Fibroblast of upper back skin (primary cell): ENCODE measurements at places on chromosomes 5 and 9.
A peak's percentile ranks its signal among the peaks of the same experiment; 100 is the strongest.

DNA sequence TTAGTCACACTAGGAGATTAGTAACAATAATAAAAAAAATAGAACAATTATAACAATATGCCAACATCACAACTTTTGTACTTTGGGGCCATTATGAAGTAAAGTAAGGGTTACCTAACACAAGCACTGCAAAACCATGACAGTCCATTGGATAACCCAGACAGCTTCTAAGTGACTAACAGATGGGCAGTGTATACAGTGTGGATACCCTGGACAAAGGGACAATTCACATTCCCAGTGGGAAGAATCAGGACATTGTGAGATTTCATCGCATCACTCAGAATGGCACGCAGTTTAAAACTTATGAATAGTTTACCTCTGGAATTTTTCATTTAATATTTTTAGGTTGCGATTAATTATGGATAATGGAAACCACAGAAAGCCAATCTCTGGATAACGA lies 45.6 kb upstream of the JADE2 start:
- DNase-seq = no peak

- no peak for DNase-seq
Observed at GRCh38 chr5:138408023-138408422, 30.8 kb upstream of the REEP2 start.

- DNase-seq = no peak
Observed at GRCh38 chr5:178470760-178471025, 119.5 kb downstream of the COL23A1 start.

DNA sequence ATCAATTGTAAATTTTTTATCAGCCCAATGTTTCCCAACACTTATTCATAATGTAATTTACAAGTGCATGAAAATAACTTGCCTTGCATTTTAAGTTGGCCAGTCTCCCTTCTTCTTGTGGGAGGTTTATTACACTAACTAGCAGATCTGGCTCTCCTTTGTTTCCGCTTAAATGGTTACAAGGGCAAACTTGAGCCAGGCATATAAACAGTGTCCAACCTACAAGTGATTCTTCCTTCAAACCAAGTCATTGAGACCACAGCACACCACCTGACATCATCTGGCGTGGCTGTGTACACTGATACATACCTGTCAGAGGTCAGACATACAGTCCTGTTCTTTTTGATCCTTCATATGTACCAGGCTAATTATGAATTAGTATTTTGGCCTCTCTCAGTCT lies 80.1 kb downstream of the ALDH1A1 start:
- no peak for DNase-seq

DNA sequence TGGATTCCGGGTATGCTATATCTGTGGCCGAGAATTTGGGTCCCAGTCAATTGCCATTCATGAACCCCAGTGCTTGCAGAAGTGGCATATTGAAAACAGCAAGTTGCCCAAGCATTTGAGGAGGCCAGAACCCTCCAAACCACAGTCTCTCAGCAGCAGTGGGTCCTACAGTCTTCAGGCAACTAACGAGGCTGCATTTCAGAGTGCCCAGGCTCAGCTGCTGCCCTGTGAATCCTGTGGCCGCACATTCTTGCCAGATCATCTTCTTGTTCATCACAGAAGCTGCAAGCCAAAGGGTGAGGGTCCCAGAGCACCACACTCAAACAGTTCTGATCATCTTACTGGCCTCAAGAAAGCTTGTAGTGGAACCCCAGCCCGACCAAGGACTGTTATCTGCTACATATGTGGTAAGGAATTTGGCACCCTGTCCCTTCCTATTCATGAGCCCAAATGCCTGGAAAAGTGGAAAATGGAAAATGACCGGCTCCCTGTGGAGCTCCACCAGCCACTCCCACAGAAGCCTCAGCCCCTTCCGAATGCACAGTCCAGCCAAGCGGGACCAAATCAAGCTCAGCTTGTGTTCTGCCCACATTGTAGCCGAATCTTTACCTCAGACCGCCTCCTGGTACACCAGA lies 23.0 kb downstream of the ZNF474 start:
- DNase-seq = peak; percentile 63

- DNase-seq = no peak
Observed at GRCh38 chr9:96026655-96027213, 151.2 kb downstream of the ERCC6L2 start.

GRCh38 chr9:110975969-110976368 lies 62.3 kb downstream of the LPAR1 start:
- DNase-seq = no peak

DNA sequence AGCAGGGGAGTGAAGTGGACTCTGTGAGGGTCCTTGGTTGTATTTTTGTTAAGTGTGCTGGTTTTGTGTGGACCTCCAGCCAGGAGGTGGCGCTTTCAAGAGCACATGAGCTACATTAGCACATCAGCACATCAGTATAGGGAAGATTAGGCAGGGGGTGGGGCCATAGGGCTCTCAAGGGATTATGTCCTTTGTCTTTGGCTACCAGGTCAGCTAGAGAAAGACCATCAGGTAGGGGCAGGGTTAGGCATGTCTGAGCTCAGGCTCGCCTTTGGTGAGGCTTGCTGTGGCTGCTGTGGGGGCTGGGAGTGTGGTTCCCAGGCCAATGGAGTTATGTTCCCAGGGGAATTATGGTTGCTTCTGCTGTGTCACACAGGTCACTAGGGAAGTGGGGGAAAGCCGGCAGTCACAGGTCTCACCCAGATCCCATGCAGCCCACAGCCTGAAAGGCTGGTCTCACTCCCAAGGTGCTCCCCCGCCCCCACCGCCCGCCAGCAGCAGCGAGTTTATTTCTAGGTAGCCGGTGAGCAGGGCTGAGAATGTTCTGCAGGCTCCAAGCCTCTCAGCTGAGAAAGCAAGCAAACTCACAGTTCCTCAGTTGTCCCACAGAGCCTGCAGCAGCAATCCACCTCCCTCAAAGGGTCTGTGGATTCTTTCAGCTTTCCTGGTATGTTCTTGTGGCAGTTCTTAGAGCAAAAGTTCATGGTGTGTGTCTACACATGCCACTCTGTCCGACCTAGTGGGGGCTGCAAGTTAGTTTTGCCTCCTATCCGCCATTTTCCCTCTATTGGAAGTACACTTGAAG lies 13.7 kb downstream of the OR1J1 start:
- DNase-seq = no peak

GRCh38 chr5:61159070-61159469 lies 3.2 kb downstream of the SMIM15 start:
- DNase-seq = no peak

GRCh38 chr9:34689512-34689911 lies 1.6 kb downstream of the CCL19 start:
- no peak for DNase-seq

DNA sequence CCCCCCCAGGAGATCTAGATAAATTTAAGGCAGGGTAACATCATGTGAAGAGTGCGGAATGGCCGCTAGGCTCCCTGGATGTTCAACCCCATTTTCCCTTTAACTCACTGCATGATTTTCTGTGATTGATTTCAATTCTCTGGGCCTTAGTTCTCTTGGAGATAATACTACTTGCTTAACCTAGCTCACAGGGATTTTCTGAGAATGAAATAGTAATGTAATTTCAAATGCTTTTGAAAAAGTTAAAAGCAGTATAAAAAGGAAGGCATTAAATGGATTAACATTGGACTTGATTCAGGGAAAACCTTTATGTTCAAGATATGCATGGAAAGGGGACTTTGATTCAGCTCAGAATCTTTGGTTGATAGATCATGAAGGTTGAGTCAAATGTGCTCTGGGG lies 90.9 kb downstream of the KIF4B start:
- DNase-seq = no peak

- no peak for DNase-seq
Observed at GRCh38 chr5:157221959-157222358, 41.3 kb downstream of the ITK start.

DNA sequence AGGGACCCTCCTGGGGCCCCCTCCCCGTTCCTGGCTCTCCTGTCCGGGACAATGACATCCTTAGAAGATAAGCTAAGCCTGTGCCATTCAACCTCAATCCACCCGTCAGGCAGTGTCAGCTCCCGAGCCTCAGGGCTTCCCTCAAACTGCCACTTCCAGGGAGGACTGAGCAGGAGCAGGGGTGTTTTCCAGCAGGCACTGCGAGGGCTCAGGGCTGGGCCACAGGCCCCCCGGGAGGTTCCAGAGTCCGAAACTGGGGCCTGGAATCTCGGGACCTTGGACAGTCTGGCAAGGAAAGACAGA lies 26.2 kb downstream of the LHX3 start:
- DNase-seq = no peak

GRCh38 chr5:177209610-177210009 lies 76.0 kb downstream of the NSD1 start:
- DNase-seq = no peak

GRCh38 chr5:14406554-14406849 lies 175.1 kb upstream of the OTULINL start:
- DNase-seq = peak; percentile 88

- no peak for DNase-seq
Observed at GRCh38 chr5:162565-163337, 28.5 kb upstream of the LRRC14B start.

DNA sequence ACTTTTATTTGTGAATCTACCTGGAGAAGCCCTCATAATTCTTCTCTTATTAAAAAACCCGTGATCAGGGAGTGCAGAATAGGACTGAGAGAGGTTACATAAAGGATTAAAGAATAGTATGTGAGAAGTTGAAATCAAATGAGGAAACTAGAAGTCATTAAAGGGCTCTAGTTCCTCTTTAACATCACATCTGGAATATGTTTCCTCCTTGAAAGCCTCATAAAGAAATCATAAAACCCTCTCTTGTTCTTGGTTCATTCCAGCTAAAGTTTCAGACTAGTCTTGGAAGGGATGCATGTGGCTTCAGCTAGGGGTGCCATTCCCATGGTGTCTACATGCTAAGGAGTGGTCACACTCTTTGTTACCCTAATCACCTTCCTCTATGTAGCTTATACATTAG lies 5.7 kb upstream of the C5orf46 start:
- DNase-seq = no peak

- DNase-seq = peak; percentile 84
Observed at GRCh38 chr9:126474206-126474765, 139.4 kb upstream of the LMX1B start.

GRCh38 chr9:2119566-2119965 lies 104.4 kb downstream of the SMARCA2 start:
- no peak for DNase-seq

DNA sequence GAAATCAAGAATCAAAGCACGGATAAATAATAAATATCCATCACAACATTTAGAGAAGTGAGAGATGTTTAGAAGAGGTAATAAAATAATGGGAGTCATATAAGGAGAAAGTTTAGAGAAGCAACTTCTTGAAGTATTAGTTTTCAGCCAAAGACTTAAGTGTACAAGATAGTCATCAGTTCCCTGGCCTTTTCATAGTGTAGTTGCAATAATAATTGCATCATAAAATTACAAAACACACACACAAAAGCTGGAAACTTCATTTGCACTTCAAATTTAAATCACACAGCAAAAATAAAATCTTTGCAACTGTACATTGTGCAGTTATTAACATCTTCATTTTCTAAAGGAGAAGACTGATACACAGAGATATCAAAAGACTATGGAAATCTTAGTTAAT lies 319.1 kb upstream of the RGMB start:
- peak; percentile 32 for DNase-seq

- no peak for DNase-seq
Observed at GRCh38 chr5:134477462-134478245, 47.8 kb upstream of the JADE2 start.

DNA sequence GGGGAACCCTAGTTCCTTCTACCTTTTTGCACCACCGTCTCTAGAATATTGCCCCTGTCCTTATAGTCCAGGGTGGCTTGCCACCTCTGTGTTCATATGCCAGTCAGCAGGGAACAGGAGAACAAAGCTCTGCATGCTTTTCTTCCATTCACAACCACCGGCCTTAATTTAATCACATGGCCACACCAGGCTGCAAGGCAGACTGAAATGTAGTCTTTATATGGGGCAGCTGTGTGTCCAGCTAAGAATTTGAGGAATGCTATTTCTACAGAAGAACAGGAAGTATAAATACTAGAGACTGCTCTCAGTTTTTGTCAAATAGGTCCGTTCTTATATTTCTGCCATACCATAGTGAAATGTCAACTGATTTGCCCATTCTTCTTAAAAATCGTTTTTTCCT lies 5.8 kb downstream of the C5orf22 start:
- peak; percentile 32 for DNase-seq

DNA sequence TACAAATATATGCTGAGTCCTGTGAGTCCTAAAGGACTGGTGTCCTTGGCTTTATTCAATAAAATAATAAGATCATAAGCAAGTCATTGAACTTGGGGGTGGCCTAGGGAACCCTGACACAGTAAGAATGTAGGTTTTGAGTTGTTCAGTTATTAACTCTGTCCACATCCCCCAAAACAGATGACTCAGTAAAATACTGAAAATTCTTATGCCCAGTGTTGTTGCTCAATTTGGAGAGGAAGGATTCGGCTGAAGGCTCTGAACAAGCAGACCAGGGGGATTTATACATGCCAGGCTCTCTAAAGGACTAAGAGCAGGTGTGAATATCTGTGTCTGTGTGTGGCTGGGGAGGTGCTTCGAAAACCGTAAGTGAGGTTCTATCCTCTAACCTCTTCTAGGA lies 173.7 kb downstream of the RMI1 start:
- DNase-seq = peak; percentile 63

GRCh38 chr9:84751921-84752320 lies 82.4 kb downstream of the NTRK2 start:
- peak; percentile 25 for DNase-seq

DNA sequence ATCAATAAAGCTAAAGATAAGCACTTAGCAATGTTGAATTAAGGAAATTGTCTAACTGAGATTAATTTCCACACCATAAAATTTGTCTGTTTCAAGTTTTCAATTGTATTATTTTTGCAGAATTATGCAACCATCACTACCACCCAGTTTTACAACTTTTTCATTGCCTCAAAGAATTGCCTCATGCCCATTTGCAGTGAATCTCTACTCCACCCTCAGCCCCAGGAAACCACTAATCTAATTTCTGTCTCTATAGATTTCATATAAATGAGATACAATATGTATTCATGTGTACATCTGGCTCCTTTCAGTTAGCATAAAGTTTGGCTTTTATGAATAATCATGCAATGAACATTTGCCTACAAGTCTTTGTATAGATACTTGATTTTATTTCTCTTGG lies 72.9 kb downstream of the PTCD2 start:
- no peak for DNase-seq

- peak; percentile 29 for DNase-seq
Observed at GRCh38 chr9:95819636-95820035, 55.9 kb upstream of the ERCC6L2 start.

DNA sequence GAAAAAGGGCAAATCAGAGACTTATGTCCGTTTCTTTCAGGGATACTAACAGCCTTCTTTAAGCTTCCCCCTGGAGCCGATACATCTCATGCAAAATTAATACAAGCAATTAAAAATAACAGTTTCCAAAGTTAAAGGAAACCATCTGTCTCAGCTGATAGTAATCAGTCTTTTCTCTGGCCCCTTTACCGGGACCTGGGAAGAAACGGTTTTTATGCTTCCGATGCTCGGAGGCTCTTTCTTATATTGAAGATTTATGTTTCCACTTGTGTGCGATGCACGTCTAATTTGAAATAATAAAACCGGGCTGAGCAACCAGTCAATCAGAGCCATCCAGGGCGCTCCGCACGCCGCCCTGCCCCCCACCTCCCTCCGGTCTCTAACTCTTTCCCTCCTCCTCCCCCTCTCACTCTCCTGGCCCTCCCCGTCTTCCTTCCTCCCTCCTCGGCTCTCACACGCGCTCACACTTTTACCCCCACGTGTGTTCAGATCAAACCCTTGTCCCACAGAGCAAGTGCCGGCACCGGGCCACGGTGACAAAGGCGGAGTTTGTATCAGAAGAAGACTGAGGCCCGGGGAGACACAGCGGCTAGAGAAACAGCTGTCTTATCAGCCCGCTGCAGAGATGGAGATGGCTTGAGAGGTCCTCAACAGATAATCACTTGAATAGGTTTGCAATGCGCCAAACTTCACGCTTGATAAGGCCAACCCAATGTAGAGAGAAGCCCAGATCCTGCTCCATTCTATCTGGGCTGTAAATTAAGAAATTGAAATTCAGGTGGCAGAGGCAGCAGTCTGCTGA lies 5.1 kb upstream of the ELAVL2 start:
- DNase-seq = no peak
